Natural killer cell (primary cell): ENCODE measurements at places on chromosomes 3 and 15.

- DNase-seq, result no peak
These were observed 36.8 kb upstream of the RPL32 start for GRCh38 chr3:12878141-12878574.

DNA sequence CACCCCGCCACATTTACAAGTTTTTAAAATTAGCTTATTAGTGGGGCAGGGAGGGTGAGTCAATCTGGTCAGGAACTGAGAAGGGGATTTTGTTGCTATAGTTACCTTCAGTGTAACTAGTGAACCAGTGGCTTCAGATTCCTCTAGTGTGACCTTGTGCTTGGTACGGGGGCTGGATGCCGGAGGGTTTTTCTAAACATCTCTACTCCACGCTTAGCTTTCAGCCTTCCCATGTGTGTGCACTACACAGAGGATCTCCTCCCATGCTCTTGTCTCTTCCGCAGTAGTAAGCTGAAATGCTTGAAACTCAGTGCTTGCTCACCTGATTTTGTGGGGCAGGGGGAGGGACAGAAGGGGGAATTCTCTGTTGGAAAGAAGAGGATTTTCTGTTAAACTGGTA is 67.9 kb upstream of the AKAP13 start:
- DNase-seq, result no peak

DNA sequence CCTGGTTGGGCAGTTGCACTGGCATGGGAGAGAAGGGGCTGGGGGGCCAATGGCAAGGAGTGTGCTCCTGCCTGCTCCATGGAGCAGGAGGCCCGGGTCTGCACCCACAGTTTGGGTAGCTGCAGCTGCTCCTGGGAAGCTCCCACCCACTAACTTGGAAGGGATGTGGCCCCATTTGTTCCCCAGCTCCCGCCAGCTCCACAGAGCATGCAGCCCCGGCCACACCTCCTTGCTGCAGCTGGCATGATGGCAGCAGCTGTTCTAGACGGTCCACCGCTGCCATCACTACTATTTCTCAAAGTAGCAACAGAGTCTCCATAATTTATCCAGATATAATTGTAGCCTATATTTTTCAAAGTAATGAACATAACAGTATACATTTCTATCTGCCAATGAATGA is 65.8 kb downstream of the PIK3CB start:
- DNase-seq, result no peak

- DNase-seq, result no peak
These were observed 442.4 kb upstream of the RARB start for GRCh38 chr3:24985668-24986067.

DNA sequence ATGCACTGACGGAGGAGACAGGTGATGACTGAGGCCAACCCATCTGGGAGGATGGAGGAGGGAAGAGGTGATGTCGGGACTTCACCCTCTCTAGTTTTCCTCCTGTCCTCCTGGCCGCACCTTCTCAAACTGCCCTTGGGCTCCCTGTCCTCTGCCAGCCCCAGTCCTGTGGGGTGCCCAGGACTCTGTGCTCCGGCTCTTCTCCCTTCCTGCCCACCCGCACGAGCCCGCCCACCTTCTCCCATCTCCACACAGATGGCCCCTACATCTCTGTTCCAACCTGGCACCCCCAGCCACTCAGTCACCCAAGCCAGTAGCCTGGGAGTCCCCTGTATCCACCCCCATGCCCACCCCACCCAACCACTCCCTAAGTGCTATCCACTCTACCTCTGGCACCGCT is 206.7 kb upstream of the LINGO1 start:
- DNase-seq, result no peak
